ENCODE measurements at places on chromosomes 5 and 9. TPM values are rescaled to one million over a fixed set of nuclear protein-coding genes. Genes with fewer than 3 reads are reported as not detected.

FST gene
- not detected for total RNA-seq

CCL27 gene
- total RNA-seq, result not detected

SNCB gene
- not detected for total RNA-seq

GRCh38 chr9:129681924-129682323 lies 16.5 kb downstream of the PRRX2 start:
- DNase-seq, result no peak

DNA sequence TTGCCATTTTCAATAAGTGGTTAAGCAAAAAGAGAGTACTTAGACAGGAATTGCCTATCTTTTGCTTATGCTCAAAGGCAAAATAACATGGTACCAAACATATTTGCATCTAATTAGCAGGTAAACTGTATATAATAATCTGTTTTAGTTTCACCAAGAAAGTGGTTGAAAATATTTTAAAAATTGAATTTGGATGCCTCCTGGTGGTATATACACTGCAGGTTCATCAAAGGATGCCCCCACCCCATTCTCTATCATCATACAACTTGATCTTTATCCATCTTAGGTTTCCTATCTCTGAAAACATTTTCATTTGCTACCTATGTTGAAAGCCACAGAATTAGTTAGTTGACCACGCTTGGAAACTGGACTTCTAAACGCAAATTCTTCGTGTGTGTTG lies 47.0 kb upstream of the MROH2B start:
- no peak for DNase-seq

DNA sequence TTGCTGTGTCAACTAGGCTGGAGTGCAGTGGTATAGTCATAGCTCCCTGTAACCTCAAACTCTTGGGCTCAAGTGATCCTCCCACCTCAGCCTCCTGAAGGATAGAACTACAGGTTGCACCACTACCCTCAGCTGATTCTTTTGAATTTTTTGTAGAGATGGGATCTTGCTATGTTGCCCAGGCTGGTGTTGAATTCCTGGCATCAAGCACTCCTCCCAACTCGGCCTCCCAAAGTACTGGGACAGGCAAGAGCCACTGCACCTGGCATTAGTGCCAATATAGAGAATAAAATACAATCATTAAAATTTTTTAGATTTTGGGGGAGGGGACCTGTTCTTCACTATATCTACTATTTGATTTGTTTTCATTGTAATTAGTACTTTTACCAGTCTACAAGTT lies 15.4 kb downstream of the PPIP5K2 start:
- DNase-seq, result no peak

GRCh38 chr5:39231705-39232525 lies 12.6 kb upstream of the FYB1 start:
- DNase-seq, result no peak

- DNase-seq, result no peak
Observed at GRCh38 chr5:80860924-80861613, 99.1 kb upstream of the RASGRF2 start.

- no peak for DNase-seq
Observed at GRCh38 chr5:32722957-32723356, 11.8 kb downstream of the NPR3 start.

DNA sequence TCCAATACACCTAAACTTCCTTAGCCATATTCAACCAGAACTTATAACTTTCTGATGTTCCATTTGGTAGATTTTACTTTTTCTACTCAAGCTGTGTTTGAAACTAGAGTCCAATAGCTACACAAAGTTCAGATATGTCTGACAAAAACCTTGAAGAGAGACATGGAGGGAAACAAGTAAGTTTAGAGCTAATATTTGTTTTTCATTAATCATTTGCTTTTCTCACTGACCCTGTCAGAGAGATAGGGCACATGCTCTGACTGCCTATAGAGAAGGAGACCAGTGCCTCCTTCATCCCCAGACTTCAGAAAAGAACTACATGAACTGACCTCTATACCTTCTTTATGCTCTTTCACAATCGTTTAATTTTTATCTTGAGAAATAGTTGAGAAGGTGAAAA lies 157.0 kb upstream of the PPP1R2B start:
- DNase-seq, result no peak
